GM04504 (cell line): ENCODE measurements at places on chromosomes 1 and 21.

GRCh38 chr1:211648336-211648735, 27.1 kb downstream of the NEK2 start:
- DNase-seq = no peak

GRCh38 chr1:219553934-219554502, 58.9 kb downstream of the ZC3H11B start:
- DNase-seq = no peak

DNA sequence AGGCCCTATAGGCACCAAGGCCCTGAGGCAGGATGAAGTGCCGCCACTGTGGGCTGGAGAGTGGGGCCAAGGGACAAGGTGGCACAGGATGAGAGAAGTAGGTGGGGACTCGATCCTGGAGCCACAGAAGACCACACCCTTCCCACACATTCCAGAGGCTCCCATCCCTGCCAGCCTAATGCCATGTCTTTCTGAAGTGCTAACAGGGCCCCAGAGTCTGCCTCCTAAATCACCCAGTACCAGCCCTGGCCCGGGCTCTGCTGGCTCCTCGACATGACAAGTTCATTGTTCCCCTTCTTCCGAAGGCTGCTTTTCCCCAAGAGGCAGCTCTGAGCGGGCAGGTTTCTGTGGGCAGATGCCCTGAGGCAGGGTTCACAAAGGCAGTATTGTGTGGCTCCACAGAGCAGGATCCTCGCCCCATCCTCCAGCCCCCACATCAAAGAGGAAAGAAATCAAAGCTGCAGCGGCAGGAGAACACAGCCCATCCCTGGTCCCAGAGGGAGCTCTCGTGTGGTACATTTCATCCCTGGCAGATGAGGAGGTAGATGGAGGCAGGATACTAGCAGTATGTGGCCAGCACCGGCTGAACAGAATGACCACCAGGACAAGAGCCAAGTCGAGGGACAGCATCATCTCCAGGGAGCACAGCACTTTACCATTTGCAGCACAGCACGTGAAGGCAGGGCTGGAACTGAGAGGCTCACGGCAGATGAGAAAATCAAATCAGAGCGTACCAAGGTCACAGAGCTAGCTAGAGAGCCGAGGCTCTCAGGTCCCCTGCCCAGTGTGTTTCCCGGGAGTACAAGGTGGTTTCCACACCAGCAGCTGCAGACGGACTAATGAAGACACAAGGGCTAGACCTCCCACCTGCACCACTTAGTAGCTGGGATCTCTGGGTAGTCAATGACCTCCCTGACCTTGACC, 64.8 kb downstream of the SYF2 start:
- DNase-seq = no peak

GRCh38 chr21:36433059-36433709, 46.7 kb downstream of the CLDN14 start:
- DNase-seq = no peak

DNA sequence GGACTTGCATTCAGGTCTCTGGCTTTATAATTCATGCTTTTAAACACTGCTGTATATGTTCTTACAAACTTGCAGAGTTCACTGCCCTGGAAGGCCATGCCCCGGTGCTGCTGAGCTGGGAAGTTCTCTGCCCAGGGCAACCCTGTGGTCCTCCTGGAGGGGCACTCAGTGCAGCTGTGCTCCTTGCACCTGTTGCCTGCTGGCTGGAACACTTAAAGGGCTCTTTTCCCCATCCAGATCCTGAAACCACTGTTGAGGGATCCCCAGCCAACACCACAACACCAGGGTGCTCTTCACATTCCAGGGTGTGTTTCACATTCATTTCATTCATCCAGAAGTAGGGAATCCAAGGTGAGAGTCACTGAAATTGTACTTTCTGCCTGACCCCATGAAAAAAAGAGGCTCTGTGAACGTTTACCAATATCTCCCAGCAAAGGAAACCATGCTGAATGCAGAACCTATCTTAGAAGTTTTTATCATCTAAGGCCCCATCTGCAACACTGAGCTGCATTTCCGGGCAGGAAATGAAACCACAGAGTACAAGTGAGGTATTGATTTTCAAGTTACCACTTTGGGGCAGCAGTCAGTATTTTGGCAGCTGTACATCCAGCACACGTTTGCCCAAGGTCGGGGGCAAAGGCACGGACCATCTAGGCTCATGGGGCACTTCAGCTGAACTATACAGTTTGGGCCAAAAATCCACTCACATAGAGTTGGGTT, 16.4 kb upstream of the KIAA0040 start:
- no peak for DNase-seq

- no peak for DNase-seq
Measured at GRCh38 chr1:161189036-161189435, 9.8 kb downstream of the ADAMTS4 start.

DNA sequence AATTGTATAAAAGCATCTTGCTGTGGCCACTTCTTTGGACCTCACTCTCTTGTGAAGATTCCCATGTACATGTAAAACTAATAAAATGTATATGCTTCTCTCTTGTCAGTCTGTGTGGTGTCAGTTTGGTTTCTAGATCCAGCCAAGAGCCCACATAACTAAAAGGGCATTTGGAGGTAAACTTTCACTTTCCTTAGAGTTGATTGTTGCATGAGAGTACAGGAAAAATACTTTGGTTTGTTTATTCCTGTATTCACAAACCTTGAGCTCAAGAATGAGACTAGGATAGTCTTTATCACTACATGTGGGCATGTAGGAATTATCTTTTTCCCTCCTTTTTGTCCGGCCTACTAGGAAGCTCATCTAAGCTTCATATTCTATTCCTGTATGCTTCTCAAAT, 50.9 kb downstream of the KCTD3 start:
- DNase-seq = no peak

- no peak for DNase-seq
Measured at GRCh38 chr1:31400393-31400792, 12.6 kb upstream of the SERINC2 start.

GRCh38 chr1:149917571-149918144, at the start of gene SV2A:
SV2A (minus strand) TSS chr1:149917844; CDS start chr1:149913840, 4,004 bp downstream.
- DNase-seq = peak; percentile 26

GRCh38 chr1:91885213-91885715, 687 bp downstream of the TGFBR3 start:
- no peak for DNase-seq

GRCh38 chr1:71203241-71203640, 122.4 kb upstream of the ZRANB2 start:
- no peak for DNase-seq

DNA sequence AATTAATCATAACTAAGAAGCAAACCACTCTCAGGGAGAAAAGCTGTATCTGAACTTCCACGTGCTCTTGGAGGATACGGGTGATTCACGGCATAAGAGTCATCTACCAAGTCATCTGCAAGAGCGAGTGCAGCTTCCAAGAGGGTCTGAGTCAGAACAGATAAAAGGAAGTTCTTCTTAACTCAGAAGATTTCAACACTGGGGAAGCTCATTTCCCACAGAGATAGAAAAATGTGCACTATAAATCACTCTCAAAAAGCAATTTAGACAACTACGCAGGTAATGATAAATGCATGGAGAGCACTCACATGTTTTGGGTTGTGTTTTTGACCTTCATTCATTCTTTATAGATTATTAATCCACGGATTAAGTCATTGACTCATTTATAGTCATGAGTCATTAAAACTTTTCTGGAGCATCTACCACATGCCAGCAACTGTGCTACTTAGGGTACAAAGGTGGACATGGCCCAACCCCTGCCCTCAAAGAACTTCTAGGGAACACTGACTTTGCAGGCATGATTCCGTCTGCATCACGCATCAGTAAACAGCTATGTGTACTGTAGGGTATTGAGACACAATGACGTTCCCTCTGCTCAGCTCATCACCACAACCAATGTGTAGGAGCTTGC, 20.8 kb downstream of the KCNJ15 start:
- DNase-seq = peak; percentile 97

GRCh38 chr1:43563876-43564539, 33.3 kb downstream of the PTPRF start:
- DNase-seq = no peak

DNA sequence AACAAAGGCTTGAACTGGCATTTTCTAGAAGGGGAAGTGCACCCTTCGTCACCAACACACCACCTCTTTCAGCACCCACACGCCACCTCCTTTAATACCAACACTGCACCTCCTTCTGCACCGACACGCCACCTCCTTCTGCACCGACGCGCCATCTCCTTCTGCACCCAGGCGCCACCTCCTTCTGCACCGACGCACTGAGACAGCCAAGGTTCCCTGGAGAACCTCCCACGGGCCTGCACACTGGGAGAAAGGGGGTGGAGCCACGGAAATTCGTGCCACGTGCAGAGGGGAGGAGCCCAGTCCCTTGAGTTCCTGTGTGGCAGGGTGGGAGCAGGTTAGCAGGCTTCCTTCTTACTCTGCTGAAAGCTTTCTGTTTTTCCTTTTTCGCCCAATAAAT, 327.9 kb upstream of the C1orf174 start:
- no peak for DNase-seq

- no peak for DNase-seq
Measured at GRCh38 chr21:26753822-26754221, 91.4 kb downstream of the ADAMTS1 start.

GRCh38 chr1:44281962-44282703, 68.9 kb downstream of the DMAP1 start:
- no peak for DNase-seq

DNA sequence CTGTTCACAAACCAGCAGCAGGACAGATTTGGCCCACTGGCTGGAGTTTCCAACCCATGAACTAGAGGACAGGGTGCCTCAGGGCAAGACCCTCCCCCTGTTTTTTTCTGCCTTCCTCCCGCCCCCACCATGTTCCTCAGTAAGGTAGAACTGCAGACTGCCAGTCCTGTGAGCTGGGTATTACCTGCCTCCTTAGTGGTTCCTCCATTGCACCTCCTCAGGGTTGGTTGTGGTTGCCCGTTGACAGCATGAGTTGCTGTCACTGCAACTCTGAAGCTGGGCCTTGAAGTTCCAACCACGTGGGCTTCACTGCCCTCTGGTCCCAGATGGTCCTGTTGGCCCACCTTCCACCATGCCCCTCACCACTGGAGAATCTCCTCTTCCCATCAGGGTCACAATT, 28.8 kb downstream of the TENT5C start:
- no peak for DNase-seq

DNA sequence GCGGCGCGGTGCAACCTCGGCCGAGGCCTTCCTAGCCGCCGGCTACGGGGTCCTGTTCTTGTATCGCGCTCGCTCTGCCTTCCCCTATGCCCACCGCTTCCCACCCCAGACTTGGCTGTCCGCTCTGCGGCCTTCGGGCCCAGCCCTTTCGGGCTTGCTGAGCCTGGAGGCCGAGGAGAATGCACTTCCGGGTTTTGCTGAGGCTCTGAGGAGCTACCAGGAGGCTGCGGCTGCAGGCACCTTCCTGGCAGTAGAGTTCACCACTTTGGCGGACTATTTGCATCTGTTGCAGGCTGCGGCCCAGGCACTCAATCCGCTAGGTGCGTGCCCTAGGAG, 379 bp downstream of the PPCS start:
- DNase-seq = peak; percentile 25

DNA sequence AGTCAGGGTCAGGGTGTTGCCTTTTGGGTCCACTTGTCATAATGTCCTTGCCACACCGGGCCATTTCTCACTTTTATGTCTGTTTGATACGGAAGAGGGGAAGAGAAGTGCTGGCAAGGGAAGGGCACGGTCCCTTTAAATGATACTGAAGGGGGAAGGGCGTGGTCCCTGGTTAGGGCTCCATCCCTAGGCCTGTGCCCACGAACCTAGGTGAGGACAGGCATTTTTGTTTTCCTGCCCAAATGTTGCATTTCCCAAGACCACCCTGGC, 25.2 kb downstream of the B3GALT5 start:
- DNase-seq = no peak

- DNase-seq = no peak
Measured at GRCh38 chr1:112034277-112034676, 44.8 kb upstream of the KCND3 start.

GRCh38 chr1:176789571-176790090, 326.7 kb downstream of the PAPPA2 start:
- no peak for DNase-seq

- no peak for DNase-seq
Measured at GRCh38 chr1:185804206-185804605, 70.0 kb downstream of the HMCN1 start.

GRCh38 chr1:45802343-45803298, 791 bp upstream of the MAST2 start:
- DNase-seq = peak; percentile 96

GRCh38 chr1:48227165-48228013, 4.9 kb downstream of the SLC5A9 start:
- DNase-seq = no peak

DNA sequence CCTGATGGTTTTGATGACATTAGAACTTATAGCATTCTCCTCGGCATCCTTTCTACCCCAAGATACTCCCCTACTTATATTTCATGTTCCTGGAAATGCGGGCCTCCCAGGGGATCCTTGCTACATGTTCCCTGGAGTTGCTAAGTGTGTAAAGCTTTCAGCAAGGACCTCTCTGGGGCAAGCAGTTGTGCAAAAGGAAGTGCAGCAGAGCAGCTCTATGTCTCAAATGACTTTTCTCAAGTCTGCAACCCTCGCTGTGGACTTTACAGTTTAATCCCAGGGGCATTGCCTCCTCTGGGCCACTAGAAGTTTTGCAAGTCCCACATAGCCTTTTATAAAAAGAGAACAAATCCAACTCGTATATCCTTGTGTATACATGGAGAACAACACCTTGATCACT, 20.8 kb upstream of the MNDA start:
- no peak for DNase-seq

- no peak for DNase-seq
Measured at GRCh38 chr1:42801832-42802473, 15.0 kb upstream of the ERMAP start.

DNA sequence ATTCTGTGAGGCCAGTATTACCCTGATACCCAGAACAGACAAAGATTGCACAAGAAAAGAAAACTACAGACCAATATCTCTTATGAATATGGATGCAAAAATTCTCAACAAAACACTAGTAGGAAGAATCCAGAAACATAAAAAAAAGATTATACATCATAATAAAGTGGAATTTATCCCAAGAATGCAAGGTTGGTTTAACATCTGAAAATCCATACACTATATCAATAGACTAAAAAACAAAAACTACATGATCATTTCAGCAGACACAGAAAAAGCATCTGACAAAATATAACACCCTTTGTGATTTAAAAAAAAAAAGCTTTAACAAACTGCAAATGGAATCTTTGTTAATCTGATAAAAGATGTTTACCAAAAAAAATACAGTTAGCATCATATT, 12.2 kb upstream of the MPL start:
- no peak for DNase-seq

DNA sequence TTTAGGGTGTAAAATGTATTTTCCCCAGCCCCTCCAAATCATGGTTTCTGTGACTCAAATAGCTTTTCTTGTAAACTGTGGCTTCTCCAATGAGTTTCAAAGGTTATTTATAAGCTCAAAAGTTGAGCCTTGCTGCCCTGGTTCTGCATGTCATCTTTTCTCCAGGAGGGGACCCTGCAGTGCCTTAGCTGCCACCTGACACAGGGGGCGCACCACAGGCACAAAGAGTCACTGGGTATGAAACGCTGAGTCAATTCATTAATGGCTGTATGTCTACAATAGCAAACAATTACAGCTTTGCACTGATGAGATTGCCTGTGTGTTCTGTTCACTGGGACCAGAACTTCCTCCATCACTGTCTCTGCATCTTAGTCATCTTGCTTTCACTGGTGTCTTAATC, 100.8 kb downstream of the PCP4 start:
- DNase-seq = no peak

GRCh38 chr1:242468784-242469183, 55.7 kb downstream of the PLD5 start:
- DNase-seq = no peak

GRCh38 chr1:46772571-46772970, 26.3 kb upstream of the CYP4B1 start:
- no peak for DNase-seq

GRCh38 chr1:25760871-25761270, 39.1 kb upstream of the SELENON start:
- DNase-seq = no peak
